ENCODE measurements at places on chromosomes 5 and 9.

GRCh38 chr5:75632321-75632720 lies 21.1 kb downstream of the ANKDD1B start:
- no peak for DNase-seq

- DNase-seq: no peak
Observed at GRCh38 chr9:20494035-20494434, 128.3 kb downstream of the MLLT3 start.

- DNase-seq: no peak
Observed at GRCh38 chr5:141862936-141863543, 15.2 kb downstream of the PCDH1 start.

DNA sequence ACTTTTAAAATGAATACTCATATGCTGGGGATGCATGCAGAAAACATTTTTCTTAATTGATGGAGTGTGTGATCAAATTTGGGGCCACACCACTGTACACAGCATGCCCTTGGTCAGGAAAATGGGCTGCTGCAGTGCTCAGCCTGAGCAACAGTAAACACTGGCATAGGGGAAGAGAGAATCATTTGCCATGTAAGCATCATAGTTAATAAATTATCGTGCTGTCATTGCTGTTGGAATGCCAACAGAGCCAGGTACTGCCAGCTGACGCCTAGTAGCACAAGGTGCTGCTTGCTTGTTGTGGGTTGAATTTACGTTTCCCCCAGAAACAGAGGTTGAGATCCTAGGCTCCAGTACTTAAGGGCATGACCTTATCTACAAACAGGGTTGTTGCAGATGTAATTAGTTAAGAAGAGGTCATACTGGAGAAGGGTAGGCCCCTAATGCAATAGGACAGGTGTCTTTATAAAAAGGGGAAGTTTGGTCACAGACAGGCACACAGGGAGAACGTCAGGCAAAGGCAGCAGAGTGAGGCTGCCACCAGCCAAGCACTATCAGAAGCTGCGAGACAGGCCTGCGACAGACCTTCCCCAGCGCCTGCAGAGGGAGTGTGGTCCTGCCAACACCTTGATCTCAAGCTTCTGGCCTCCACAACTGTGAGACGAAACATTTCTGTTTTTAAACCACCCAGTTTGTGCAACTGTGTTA lies 25.3 kb downstream of the DAP start:
- no peak for DNase-seq

DNA sequence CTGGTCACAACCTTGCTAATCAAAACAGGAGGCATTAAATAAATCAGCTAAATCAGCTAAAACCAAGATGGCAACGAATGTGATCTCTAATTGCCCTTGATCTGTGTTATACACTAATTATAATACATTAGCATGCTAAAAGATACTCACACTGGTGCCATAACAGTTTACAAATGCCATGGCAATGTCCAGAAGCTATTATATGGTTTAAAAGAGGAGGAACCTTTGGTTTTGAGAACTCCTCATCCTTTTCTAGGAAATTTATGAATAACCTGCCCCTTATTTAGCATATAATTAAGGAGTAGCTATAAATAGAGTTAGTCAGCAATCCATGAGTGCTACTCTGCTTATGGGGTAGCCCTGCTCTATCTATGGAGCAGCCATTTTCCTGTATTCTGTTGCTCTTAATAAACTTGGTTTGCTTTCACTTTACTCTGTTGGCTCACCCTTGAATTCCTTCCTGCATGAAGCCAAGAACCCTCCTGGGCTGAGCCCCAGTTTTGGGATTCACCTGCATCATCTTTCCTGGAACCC lies 18.7 kb upstream of the NNT start:
- DNase-seq: no peak

GRCh38 chr5:1409381-1410110 lies 35.7 kb downstream of the SLC6A3 start:
- peak; percentile 46 for DNase-seq

- no peak for DNase-seq
Observed at GRCh38 chr5:142107736-142108431, 695 bp upstream of the NDFIP1 start.

- DNase-seq: peak; percentile 17
Observed at GRCh38 chr5:116575326-116576052, 866 bp upstream of the SEMA6A start.

DNA sequence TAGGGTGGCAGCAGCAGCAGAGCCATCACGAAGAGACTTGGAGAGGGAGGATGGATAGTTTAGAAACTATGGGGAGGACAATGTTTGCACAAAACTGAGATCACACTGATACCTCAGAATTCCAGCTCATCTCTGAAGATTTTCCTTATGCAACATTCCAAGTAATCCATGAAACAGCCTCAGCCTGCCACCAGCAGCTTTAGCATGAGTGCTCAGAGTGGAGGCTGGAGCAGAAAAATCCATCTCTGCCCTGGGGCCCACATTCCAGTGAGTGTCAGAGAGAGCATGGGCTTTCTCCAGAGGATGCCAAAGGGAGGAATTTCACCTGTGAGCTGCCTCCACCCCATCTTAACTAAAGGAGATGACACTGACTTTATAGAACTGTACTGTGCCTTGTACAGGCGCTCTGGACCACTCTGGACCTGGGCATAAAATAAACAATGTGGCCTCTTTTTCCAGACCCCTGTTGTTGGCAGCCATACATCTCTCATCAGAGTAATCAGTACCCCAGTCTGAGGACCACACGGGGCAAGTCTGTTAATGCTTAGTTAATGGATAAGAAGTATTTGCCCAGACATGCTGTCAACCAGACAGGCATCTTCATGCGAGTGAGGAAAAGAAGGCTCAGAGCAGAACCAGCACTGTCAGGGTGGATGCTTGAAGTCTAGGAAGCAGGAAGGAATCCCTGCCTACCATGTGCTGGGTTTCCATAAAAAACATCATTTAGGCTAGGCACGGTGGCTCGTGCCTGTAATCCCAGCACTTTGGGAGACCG lies 440.9 kb downstream of the ENC1 start:
- DNase-seq: no peak

DNA sequence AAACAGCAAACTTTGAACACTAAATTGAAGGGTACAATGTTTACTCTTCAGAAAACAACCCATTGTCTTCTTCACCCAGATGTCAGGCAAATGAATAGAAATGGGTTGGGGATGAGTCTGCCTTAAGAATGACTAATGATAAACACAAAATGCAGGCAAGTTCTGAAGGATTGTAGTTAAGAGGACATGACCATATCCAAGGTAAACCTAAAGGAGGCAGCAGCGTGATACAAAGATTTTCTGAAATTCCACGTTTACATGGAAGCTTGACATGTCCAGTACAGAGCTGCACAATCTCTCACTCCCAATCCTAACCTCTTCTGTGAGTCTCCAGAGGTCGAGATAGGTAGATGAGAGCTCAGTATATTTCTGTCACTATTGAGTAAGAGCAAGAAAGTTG lies 1263.2 kb upstream of the CDH6 start:
- DNase-seq: no peak

DNA sequence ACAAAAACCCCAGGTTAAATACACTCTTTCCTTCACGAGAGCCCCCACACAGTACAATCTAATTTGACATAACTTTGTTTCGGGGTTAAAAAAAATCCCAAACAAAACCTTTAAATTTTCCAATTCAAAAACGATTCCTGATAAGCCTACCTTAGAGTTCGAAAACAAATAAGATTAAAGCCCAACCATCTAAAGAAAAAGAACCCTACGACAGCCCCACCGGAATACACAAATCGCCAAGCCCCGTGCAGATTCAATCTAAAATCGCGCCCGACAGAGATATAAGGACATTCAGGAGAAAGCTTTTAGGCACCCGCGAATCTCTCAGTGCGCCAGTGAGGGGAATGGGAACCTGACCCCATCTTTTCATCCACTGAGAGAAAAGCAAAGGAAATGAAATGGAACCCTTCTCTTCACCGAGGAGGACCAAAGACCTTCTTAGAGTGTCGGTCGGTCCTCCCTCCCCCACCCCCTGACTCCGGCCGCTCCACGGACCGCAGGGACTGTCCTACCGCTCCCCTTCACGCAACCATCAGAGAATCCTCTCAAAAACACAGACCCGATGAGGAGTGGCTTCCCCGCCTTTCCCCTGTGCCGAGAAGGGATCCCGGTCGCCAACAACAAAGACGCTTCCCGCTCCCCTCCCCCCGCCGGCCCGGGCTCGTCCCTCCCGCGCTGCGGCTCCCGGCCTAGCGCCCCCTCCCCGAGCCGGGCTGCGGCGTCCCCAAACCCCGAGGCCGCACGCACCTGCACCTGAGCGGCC lies 925 bp downstream of the ABHD17B start:
- peak; percentile 65 for DNase-seq

- no peak for DNase-seq
Observed at GRCh38 chr5:150989695-150990094, 30.7 kb upstream of the GPX3 start.

DNA sequence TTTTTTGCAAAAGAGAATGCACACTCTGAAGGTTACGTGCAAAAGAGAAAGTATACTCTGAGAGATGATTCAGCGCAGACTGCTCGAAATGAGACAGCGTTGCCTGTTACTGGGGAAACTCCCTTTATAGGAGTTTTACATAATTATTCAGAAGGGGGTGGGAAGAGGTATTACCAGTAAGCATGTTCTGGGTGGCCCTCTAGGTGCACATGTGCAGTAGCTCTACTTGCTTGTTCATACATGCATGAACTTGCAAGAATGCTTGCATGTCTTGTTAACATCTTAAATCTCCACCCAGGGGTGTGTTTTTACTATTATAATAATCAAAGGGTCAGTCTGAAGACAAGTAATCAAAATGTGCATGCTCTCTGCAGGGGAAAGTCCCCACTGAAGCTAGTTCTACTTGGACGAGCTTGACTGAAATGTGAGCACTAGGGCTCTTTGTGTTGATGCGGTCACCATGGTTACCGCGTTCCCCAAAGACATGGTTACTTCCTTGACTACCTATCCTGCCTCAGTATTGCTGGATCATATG lies 75.5 kb downstream of the SGCD start:
- DNase-seq: no peak

- DNase-seq: peak; percentile 69
Observed at GRCh38 chr9:122122903-122123632, 30.0 kb upstream of the TTLL11 start.

- no peak for DNase-seq
Observed at GRCh38 chr9:13395156-13395555, 115.7 kb upstream of the MPDZ start.

- no peak for DNase-seq
Observed at GRCh38 chr9:132201780-132202703, 40.2 kb downstream of the NTNG2 start.

GRCh38 chr5:136518814-136519213 lies 153.5 kb upstream of the TRPC7 start:
- DNase-seq: no peak
